ENCODE measurements at places on chromosomes 2 and 18.

DNA sequence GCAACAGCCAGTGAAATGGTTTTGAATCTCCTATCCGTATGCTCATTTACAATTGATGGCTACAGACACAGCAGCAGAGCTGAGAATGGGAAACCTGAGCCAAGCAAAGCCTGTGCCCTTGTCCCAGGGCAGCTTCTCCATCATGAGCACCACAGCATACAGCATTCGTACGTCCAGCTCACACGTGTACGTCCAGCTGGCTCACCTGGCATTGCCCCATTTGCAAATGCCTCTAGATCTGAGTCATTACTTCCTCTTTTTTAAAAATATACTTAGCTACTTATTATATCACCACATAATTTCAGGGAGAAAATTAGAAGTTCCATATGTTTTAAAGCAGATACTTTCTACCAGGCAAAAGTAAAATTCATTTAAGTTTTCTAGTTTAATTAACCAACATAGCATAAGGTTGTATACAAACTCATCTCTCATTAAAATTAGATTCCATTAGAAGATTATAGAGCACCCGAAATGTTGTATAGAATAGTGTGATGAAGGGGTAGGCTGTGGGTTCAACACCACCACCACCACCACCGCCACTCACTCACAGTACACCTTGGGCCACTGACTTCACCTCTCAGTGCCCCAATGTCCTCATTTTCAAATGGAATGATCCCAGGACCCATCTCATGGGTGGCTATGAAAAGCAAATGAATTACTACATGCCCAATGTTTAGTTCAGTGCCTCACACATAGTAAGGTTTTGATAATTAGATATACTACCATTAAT, 31.4 kb upstream of the TMEM177 start:
- DNase-seq, result no peak

DNA sequence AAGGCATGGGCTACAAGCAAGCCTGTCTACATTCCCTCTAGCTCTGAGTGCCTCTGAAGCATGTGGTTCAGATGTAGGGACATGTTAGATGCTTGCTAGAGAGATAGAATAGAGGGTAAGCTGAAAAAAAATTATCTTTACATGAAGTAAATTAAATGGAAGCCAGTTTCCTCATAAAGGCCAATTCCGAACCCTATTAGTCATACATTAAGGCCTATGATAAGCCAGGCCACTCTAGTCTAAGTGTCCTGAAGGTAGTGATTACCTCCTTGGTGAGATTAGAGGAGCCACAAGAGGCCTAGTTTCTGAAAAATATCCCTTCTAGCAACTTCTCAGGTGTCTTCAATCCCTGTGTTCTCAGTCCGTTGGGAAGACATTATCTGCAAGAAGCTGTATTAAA, 72.4 kb upstream of the NPAS2 start:
- DNase-seq, result no peak

DNA sequence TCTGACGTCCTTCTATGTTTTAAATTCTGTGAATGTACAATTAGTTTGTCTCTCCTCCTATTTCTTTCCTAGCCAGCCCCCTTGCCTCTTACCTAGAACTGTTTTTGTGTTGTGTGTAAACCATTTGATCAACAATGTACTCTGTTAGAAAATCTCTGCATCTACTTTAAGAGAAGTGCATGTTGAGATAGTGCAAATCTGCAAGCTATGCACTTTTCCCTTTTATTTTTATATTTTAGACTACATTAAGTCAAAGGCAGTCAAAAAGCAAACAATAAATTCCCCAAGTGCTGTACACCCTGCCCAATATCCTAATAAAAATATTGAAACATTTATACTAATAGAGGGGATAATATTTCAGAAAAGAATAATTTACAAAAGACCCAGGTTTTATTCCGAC, 13.7 kb downstream of the LYPD6 start:
- DNase-seq, result no peak

GRCh38 chr2:42513252-42513918, 19.6 kb upstream of the KCNG3 start:
- DNase-seq, result no peak

DNA sequence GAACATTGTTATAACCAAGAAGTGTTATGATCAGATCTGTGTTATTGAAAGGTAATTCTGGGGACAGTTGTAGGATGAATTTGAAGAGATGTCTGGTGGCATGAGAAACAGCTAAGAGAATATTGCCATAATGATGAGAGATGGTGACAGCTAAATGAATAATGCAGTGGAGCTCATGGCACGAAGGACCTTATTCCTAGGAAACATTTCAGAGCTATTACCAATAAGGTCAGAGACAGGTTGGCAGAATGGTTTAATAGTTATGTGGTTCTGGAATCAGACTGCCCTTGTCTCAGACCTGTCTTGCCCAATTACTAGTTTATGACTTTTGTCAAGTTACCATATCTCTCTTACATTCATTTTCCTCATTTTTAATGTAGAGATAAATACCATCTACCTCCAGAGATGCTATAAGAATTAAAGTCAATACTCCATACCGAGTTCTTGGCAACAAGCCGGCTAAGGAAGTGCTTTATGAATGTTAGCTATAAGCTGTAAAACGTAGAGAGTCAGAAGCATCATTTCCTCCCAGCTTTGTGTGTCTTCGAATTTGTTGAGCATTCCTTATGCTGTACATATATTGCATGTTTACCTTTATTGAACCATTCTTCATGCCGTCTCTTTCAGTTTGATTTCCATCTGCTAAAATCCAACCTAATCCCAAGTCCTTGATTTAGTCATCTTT, 73.6 kb upstream of the COL5A2 start:
- DNase-seq, result no peak

DNA sequence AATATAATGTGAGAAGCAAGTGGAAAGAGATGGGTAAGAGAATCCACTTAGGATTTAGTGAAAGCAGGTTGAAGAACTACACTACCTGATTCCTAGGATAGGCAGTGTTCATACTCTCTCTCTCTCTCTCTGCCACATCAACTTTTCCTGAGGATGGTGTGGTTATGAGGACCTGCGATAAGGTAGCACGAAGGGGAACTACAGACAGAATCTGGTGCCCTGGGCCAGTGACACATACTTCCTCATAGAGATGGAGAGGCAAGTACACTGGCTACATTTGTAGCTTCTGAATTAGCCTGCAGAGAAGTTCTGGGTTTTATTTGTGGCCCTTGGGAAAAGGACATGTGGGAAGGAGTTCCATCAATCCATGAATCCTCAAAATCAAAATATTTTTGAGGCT, 44.5 kb downstream of the PTH2R start:
- DNase-seq, result no peak

DNA sequence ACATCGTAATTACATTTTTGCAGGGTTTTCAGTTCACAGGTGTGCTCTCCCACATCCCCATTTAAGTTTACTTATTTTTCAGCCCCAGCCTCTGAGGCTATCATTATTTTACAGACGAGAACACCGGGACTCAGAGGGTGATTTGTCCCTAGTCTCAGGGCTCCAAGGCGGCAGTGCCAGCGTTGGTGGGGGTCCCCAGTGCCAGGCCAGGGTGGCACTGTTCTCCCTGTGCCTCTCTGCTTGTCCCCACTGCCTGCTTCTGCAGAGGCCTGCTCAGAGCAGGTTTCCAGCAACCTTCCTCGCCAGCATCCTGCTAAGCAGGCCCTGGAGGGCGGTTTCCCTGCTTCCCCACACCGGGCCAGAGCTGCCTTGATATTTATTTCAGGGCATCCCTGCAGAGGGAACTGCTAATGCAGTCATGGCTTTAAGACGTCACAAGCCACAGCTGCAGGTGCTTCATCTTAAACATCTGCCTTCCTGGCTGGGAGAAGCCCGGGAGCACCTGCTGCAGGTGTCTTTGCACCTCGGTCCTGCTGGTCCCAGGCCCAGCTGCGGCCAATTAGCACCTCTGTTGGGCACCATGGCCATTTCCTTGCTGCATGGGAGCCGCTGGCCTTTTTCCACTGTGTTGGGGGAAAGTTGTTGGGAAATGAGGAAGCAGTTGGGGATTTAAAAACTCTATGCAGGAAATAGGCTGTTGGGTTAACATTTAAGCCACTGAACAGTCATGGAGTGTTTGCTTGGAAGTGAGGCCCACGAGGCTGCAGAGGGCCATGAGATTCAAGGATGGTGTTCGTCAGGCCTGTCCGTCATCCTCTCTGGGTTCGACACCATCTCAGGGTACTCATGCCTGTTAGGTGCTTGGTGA, 22.8 kb downstream of the HPCAL1 start:
- no peak for DNase-seq

- no peak for DNase-seq
Observed at GRCh38 chr18:69400976-69401225, 213 bp downstream of the DOK6 start.

GRCh38 chr2:28281739-28282138, 110.9 kb upstream of the FOSL2 start:
- no peak for DNase-seq

GRCh38 chr2:16756831-16757644, 91.4 kb upstream of the CYRIA start:
- peak; percentile 67 for DNase-seq

DNA sequence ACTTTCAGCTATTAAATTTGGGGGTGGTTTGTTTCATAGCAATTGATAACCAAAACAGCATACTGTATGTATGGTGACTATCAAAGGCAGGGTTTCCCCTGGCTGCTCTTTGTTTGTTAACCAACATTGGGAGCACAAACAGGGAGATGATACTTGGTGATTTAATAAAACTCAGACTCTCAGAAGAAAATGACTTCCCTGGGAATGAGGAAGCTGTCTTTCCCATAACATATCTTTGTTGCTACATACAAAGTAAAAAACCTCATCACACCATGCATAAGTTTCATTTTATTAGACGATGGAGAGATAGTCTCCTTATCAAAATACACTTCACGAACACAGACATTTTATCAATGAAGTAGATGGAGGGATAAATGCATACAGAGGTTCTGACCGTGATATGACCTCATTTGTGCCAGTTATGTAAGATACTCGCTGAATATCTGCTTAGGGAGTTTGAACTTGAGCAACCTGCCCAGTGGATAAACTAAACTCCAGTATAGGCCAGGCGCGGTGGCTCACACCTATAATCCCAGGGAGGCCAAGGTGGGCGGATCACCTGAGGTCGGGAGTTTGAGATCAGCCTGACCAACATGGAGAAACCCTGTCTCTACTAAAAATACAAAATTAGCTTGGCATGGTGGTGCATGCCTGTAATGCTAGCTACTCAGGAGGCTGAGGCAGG, 3.8 kb upstream of the NFE2L2 start:
- DNase-seq, result no peak

GRCh38 chr2:181673173-181673572, 7.1 kb downstream of the NEUROD1 start:
- no peak for DNase-seq

DNA sequence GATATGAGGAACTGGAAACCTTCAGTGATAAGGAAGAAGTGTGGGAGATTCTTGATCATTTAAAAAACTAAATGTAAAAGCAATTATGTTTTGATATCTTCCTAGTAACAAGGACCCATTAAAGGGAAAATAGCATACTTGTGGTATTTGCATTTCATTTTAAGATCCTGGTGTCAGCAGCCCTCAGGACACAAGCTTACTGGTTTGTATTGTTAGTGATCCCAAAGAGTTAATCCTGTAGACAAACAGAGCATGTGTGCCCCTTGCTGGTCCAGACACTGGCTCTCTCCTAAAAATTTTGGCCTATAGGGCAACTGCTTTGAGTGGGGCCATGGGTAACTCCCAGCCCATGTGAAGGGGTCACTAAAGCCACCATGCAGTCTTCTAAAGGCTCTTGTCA, 101.1 kb upstream of the TFCP2L1 start:
- no peak for DNase-seq

DNA sequence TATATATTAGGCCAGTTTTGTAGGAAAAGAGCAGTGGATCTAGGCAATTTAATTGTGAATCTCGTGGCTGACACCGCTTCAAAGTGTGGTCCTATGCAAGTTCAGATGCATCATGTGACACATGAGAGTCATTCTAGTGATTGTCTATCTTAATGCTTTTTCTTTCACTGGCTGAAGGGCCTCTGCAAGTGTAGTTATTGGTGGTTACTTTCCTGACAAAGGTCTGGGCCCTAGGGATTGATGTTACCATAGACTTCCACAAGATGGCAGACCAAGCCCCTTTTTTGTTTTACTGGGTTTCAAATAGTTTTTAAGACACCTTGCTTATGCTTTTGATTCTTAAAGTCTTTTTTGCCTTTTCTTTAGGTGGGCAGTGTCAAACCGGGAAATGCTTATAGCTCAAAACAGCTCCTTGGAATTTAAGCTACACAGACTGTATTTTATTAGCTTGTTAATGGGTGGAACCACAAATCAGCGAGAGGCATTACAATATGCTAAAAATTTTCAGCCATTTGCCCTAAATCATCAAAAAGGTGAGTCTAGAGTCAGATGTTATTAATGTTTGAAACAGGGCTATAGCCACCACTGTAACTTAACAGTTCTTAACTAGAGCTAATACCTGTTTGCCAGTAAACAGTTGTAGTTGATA, 25.9 kb downstream of the CD8A start:
- peak; percentile 22 for DNase-seq

GRCh38 chr2:9539531-9539930, 16.1 kb downstream of the ADAM17 start:
- DNase-seq, result no peak

GRCh38 chr2:218852911-218853667, 6.5 kb upstream of the WNT6 start:
- peak; percentile 57 for DNase-seq

- DNase-seq, result no peak
Observed at GRCh38 chr2:3727397-3728045, 24.1 kb downstream of the DCDC2C start.

DNA sequence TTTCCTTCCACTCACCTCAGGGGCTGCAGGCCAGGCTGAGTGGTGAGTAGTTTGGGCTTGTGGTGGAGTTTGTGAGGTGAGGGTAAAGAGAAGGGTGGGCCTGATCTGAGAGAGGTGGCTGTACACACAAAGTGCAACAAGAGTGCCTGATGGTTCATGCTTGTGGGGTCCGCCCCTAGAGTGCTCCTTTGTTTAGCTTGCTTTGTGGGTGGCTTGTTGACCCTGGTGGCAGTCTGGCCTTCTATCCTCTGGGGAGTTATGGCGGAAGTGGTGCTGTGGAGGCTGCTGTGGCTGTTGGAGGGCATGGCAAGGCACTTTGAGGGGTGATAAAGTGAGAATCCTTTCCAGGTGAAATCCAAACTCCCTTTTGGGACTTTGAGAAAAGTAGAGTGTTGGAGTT, 10.6 kb downstream of the UBE2F start:
- no peak for DNase-seq

DNA sequence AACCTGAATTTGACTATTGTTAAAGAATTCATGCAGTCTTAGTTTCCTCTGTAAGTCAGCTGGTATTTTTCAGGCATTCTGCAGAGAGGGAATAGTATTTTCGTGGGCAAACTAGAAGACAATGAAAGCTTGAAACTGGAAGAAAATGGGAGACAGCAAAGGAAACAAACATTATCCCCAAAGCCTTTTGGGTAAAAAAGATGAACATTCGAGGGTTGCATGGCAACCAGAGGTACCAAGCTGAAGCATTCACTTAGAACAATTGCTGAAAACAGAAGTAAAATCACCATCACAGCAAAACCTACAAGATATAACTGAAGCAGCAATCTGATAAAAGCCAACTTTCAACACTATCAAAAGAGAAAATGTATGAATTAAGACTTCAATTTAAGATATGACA, 233.7 kb downstream of the SCG2 start:
- DNase-seq, result no peak

GRCh38 chr2:32877587-32878510, 68.9 kb upstream of the LTBP1 start:
- no peak for DNase-seq
